Fibroblast of the aortic adventitia (primary cell): ENCODE measurements at places on chromosomes 2 and 18. TPM values are rescaled to one million over a fixed set of nuclear protein-coding genes. Genes with fewer than 3 reads are reported as not detected.

- no peak for DNase-seq
Observed at GRCh38 chr2:197339016-197339415, 28.4 kb upstream of the ANKRD44 start.

GRCh38 chr2:44247924-44248323 lies 27.4 kb upstream of the SLC3A1 start:
- DNase-seq: no peak

- DNase-seq: peak; percentile 51
Observed at GRCh38 chr2:174013315-174013751, 48.2 kb upstream of the SP3 start.

DNA sequence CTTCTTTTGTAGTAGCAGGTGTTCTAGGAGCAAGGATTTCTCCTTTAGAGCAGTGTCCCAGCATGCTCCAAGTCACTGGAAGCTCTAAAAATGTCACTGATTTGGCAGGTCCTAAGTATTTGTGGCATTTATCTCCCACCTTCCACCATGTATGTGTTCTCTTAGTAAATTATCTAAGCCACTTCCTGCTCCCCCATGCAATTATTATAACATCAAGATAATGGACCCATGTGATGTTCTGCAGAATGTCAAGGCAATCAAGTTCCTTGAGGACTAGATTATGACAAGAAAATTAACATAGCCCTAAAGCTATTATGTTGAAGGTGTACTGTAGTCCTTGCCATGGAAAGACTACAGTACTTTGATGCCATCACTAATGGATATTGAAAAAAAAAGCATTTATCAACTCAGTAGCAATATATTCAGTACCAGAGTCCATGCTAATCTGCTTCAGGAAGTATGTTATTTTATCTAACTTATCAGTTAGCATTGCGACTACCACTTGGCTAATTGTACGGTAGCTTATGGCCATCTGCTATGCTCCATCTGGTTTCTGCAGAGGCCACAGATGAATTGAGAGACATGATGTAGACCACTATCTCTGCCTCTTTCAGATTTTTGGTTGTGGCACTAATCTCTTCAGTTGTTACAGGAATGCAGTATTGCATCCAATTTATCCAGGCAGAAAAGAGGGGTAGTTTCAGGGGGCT lies 56.7 kb downstream of the GPR39 start:
- DNase-seq: no peak

GRCh38 chr2:224982226-224982625 lies 60.0 kb downstream of the DOCK10 start:
- DNase-seq: peak; percentile 58

DNA sequence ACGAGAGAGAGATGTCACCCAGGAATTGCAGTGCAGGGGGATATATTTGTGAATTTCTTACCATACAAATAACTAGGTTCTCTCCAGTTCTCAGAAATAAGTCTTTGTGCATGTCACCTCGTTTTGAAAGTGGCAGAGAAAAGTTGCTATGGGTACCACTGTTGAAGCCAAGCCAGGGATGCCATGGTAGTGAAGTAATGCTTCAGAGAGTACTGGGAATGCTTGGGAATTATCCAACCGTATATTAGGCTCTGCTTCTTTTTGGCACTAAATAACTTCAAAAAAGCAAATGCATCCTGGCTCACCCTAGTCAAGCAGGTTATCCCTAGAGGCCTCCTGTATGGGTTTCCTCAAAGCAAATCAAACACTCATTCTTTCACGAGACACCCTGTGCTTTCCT lies 50.7 kb upstream of the DDX18 start:
- no peak for DNase-seq

DNA sequence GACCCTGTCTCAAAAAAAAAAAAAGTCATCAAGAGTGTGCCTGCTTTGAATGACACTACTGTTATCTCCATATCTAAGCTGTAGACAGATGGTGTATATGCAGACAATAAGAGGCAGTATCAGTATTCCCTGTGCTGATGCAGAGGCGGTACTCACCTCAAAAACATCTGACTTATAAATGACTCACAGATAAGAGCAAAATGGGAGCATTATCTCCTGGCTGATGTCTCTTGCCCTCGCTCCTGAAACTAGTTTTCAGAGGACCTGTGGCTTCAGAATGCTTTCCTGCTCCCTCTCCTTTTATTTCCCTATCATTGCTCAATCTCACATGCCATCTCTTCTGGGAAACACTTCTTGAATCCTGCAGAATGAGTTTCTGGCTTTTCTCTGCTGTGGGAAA lies 289.6 kb downstream of the PTPRM start:
- peak; percentile 54 for DNase-seq

GRCh38 chr2:162149466-162149865 lies 2.6 kb downstream of the GCG start:
- DNase-seq: no peak

GRCh38 chr2:239381709-239382134 lies 19.1 kb downstream of the HDAC4 start:
- no peak for DNase-seq

GRCh38 chr2:174708713-174709112 lies 55.6 kb downstream of the CHRNA1 start:
- DNase-seq: no peak

DNA sequence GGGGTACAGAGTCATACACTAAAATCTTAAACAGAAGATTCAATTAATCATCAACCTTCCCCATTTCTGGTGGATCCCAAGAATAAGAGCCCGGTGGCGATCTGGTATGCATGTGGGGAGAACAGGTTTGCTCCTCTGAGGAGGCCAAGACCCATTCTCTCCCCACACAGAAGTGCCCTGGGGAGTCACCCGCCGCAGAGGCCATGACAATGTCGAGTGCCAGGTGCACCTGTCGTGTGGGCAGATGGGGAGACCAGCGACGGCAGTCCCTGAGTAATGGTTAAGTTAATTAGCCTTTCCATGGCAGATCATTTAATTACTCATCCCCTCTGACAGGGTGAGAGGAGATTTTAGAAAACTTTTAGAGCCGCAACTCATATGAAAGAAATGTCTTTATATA lies 345.0 kb downstream of the NCKAP5 start:
- no peak for DNase-seq

- no peak for DNase-seq
Observed at GRCh38 chr2:10965241-10965843, 53.6 kb downstream of the KCNF1 start.

DNA sequence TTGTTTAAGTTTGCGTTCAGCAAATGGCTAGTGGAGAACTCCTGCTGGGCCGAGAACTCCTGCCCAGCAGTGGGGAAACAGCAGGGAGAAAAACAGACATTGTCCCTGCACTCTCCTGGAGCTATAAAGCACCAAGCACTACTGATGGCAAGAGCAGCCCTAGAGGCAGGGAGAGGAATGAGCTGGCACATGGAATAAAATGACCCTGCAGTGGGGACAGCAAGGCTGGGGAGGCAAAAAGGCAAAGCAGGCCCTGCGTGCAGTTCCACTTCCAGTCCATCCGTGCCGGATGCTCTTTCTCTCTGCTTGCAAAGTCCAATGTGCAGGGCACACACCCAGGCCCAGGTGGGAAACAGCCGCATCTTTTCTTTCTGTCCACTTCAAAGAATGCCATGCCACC lies 415.5 kb downstream of the LRATD1 start:
- no peak for DNase-seq

GRCh38 chr2:48026865-48027264 lies 120.6 kb upstream of the FBXO11 start:
- no peak for DNase-seq

GRCh38 chr2:129934044-129934822 lies 45.2 kb upstream of the RAB6C start:
- no peak for DNase-seq

GRCh38 chr2:100017633-100018032 lies 124.8 kb downstream of the AFF3 start:
- peak; percentile 81 for DNase-seq

- no peak for DNase-seq
Observed at GRCh38 chr18:5894611-5895298, 567 bp downstream of the TMEM200C start.

- no peak for DNase-seq
Observed at GRCh38 chr2:136116813-136117390, 1.0 kb downstream of the CXCR4 start.

DNA sequence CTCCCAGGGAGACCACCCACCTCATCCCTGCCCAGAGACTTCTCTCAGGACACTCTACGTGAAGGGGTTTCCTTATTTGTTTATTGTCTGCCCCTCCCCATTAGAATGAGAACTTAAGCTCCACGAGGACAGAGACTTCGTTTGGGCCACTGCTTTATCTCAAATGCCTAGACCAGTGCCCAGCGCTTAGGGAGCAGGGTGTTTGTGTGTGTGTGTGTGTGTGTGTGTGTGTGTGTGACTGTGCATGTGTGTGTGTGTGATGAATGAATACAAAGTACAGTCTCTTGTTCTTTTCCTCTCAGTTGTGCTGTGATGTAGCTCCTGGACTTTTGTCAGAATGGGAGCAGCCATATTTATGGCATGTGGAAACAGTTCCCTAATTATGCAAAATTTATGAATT lies 34.4 kb upstream of the CABYR start:
- no peak for DNase-seq

DNA sequence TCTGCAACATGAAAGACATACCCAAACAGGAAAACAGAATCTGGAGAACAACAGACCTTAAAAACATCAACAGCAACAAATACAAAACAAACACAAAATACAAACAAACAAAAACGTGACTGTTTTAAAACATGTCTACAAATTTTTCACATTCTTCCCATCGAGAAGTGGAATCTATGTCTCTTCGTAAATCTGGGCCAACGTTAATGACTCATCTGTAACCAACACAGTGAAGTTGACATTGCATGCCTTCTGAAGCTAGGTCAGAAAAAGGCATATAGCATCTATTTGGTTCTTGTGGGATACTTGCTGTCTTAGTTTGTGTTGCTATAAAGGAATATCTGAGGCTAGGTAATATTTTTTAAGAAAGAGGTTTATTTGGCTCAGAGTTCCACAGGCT lies 269.0 kb upstream of the FBXO11 start:
- DNase-seq: no peak

GRCh38 chr2:174963437-174964400 lies 41.5 kb downstream of the CHN1 start:
- no peak for DNase-seq

DNA sequence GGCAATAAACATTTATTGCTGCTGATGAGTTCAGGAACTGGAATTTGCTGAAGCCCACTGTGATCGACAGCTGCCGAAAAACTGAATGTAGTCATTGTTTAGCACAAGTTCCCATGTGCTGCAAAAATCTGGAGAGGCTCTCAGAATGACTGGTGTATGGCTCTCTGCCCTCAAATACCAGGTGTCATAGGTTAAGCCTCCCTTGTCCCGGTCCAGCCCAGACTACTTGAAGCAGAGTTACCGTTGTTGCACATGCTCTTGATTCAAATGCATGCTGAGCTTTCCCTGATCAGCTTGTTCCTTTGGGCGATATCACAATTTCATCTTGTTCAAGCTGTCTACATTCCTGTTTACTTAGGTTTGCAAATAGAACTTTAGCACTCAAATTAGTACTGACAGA lies 625.2 kb downstream of the CPS1 start:
- DNase-seq: no peak

DNA sequence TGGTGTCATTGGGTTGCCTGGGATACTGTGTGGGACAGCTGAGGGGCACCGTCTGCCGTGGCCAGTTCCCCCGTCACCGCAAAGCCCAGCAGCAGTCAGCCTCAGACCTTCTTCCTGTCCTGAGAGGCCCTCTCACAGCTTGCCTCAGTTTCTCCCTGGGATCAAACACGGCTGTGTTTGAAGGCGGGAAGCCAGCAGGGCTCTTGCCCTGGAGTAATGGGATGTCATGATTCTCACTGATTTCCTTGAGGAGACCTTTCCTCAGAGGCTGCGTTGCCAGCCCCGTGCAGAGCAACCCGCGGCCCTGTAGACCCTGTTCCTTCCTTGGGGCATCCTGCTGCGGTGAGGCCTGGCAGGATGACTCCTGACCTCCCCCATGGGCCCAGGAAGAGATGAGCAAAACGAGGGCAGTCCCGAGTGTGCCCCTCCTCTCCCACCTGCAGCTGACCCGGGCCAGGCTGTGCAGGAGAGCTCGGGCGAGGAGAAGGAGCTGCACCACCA lies 13.9 kb upstream of the NFATC1 start:
- no peak for DNase-seq

GRCh38 chr2:20422402-20423271 lies 24.2 kb upstream of the RHOB start:
- DNase-seq: peak; percentile 25

DNA sequence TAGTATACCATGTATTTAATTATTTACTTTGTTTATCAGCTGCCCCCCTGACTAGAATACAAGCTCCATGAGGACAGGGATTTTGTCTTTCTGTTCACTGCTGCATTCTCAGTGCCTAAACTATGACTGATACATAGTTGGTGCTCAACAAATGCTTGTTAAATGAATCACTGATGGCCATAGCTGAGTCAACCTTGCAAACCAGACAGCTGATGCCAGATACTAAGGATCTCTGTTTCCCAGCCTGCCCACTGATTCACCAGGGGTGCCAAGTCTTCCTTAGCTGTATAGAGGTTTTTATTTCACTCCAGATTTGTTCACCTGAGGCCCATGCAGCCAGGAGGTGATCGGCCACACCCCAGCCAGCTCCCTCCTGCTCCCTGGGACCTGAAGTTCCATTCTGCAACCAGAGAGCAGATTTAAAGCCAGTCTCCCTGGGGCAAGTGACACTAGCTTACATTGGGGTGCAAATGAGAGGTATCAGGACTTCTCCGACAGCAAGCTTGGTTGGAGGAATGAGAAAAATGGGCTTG lies 92.2 kb downstream of the C1QL2 start:
- no peak for DNase-seq

DNA sequence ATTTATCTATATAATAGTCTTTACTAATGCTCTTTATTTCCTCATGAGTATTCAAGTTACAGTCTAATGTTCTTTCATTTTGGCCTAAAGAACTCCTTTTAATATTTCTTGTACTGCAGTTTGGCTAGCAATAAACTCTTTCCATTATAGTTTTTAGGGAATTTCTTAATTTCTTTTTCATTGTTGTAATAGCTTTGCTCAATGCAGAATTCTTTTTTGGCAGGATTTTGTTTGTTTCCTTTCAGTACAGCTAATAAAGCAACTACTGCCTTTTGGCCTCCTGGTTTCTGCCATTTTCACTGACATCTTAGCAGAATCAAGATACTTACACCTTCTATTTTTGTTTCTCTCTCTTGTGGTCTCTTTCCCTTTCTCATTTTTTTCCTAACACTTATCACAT lies 390.4 kb upstream of the RGPD4 start:
- no peak for DNase-seq

PSMA8 gene
- total RNA-seq: not detected in 2 replicates

ANTXR1 gene
- 31.5 and 61.5 TPM in 2 replicates for total RNA-seq

FN1 gene
- total RNA-seq: 3,314 and 7,235 TPM in 2 replicates

KCNG2 gene
- not detected in 2 replicates for total RNA-seq

PRR30 gene
- not detected in 2 replicates for total RNA-seq

NEU4 gene
- total RNA-seq: not detected in 2 replicates

CREB1 gene
- 28.6 and 52.4 TPM in 2 replicates for total RNA-seq

TIGD1 gene
- 3.3 and 7.8 TPM in 2 replicates for total RNA-seq

IL36A gene
- 2.0 TPM in 1 of 2 replicates, not detected in the other for total RNA-seq

MOB1A gene
- total RNA-seq: 159 and 164 TPM in 2 replicates

POU3F3 gene
- total RNA-seq: not detected in 2 replicates

LHCGR gene
- 0.25 TPM in 1 of 2 replicates, not detected in the other for total RNA-seq

IER3IP1 gene
- total RNA-seq: 10.5 and 24.8 TPM in 2 replicates

ASAP2 gene
- 37.1 and 76.4 TPM in 2 replicates for total RNA-seq
